ENCODE measurements at places on chromosomes 5 and 9.

DNA sequence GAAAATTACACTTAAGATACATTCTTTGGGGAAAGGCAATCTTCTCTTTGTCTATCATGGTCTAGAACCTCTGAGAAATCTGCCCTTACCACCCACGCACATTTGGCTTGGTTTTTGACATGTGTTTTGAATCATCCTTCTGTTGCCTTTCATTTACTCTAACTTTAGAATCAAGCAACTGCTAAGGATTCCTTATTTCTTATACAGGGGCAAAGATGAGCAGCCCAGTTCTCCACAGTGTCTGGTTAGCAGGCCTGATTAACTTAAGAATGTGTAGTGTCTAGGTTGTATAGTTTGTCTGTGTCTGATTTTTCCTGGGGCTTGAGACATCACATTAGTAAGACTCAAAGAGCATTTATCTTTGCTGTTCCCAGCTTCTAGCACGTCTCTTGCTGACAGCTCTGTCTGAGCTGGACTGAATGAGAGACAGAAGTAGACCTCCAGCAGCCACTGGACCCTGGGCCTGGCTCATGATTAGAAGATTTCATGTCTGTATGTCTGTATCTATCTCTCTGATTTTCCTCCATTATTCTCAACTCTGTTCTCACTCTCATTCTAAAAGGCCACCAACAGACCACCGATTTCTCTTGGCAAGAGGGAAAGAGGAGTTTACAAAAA is 31.8 kb upstream of the PCA3 start:
- no peak for DNase-seq

GRCh38 chr9:38164659-38165221 is 95.7 kb upstream of the SHB start:
- no peak for DNase-seq

- DNase-seq: no peak
Observed at GRCh38 chr9:136525841-136526499, 19.9 kb downstream of the NOTCH1 start.

DNA sequence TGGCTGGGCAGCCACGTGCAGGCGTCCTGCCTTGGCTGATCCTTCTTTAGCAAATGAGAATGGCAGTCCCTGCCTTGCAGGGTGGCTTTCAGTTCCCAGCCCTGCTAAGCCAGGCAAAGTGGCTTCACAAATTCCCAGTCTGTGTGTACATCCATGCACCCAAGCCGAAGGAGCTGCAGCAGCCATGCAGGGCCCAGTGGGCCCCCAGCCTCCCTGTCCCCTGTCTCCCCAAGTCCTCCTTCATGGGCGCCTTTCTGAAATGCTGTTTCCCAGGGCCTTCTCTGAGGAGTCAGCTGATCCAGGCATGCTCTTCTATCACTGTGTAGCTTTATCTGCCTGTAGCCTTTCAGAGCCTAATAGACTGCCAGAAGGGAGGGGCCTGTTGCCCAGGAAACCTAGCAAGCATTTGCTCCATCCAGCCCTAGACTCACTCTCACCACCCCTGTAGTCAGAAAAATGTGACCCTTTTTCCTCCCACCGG is 47.4 kb upstream of the SHC3 start:
- no peak for DNase-seq

DNA sequence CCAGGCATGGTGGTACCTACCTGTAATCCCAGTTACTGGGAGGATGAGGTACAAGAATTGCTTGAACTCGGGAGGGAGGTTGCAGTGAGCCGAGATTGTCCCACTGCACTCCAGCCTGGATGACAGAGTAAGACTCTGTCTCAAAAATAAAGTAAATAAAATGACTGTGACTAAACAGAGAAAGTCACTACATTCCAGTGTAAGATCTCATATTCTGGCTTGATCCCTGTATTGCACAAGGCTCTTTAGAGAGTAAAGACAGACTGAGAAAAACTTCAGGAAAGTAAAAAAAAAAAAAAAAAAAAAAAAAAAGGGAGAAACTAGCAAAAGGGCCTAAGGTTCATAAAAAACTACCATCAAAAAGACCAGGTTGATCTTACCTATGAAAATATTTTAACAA is 106.6 kb upstream of the PJA2 start:
- DNase-seq: no peak

- peak; percentile 5 for DNase-seq
Observed at GRCh38 chr9:128160603-128160987, 530 bp downstream of the BBLN start.

GRCh38 chr9:90611121-90611520 is 31.5 kb downstream of the DIRAS2 start:
- no peak for DNase-seq

DNA sequence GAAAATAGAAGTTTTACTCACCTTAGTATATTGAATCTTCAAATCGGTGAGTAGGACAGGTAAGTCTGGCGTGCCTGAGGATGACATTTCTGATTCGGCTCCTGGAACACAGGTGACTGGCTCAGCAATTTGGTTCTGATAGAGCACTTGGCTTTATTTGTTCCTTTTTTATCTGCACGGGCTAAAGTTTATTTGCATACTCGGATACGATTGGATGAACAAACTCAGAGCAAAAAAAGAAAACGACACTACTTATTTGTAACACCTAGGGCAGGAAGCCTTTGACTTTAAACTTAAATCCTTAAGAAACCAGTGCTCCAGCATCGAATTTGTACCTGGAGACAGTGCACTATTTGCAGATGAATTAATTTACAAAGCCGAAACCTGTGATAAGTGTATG is at the start of gene ALDH1A1:
TSS of gene ALDH1A1 (minus strand) at position 140 of the 400 bp plus-strand sequence. CDS start at position 87, 53 bp downstream.
- no peak for DNase-seq

DNA sequence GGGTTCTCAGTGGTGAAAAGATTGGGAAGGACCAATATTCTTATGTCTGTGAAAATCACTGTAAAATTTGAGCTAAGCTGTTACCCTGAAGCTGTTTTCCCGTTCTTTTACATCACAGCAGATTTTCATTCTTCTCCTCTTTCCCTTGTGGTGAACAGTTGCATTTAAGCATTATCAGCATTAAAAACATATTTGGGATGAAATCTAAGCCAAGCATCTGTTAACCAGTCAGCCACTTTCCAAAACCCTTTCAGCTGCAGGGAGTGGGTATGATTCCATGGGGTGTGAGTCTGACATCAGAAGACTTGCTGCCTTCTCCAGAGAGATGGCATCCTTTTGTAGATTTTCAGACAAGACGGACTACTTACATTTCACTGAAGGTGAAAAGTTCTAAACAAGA is 97.2 kb downstream of the TRIO start:
- no peak for DNase-seq

GRCh38 chr5:55188656-55189540 is 15.9 kb upstream of the CDC20B start:
- no peak for DNase-seq

DNA sequence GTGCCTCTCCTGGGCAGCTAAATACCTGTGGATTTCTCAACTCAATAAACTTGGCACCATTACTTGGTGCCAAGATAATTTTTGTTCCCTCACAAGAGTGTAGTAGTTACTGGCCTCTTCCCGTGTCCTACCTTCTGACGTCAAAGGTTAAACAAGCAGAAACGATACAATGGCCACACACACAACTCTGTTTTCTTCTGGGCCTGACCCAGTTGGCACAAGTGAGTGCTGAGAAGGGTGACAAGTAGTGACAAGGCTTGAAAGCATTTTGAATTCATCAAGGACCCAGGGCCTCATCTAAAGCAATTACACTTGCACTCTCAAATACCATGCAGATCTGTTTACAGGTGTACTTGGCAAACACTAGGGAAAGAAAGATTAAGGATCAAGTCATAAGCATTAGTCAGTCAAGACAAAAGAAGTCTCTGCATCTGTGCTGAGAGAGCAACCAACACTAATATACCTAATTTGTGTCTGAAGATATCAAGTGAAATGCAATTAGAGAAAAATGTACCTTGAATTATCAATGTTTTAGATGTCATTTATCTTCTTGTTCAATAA is 30.8 kb downstream of the RASEF start:
- DNase-seq: no peak

DNA sequence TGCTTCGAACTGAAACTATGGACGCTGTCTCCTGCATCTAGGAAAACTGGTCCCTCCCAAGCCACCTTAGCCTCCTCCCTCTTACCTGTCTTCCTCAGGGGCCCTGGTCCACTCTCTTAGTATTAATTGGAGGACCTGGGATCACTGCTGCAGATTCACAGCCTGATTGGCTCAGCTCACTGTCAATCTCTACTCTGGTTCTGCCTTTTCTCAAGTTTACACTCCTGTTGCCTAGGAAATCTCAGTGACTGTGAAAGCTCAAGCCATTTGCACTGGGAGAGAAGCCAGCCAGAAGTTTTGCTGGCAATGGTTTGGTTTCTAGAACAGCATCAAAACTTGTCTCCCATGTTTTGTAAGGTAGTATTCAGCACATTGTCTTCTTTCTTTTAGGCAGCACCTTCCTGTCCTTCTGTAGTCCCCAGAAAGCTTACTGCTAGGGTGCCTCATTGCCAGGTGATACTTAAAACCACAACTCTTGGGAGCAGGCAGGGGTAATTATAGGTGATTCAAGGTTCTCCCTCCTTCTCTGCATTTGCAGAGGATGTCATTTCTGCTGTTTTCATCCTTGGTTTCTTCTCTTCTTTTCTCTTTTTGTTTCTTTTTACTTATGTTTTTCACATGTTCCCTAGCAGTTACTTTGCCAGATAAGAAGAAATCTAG is at the start of gene CAPSL:
TSS of gene CAPSL (minus strand) at position 55 of the 660 bp plus-strand sequence. CDS start 17,502 bp downstream, outside the sequence.
- no peak for DNase-seq

DNA sequence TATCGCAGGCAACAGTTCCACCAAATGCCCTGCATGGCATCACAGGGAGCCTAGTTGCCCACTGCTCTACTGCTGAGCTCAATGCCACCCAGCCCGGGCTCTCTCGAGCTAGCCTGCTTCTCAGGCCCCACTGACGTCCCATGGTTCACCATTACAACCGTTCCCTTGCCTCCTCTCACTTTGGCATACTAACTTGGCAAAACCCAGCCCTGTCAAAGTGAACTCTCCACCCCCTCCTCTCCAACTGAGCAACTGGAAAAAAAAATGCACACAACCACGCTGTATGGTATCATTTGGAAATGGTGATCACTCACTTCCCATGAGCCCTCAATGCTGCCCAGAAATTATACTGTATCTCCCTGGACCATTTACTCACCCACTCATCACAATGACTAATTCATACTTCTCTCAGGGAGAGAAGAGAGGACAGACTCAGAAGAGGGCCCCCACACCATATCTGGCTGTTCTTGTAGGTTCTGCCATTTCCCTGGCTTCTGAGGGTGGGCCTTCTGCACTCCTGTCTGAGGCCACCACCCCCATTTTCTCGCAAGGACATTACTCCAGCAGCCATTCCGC is 51.4 kb upstream of the RARS1 start:
- DNase-seq: no peak

GRCh38 chr9:131618071-131618479 is 72.8 kb downstream of the PRRT1B start:
- no peak for DNase-seq

DNA sequence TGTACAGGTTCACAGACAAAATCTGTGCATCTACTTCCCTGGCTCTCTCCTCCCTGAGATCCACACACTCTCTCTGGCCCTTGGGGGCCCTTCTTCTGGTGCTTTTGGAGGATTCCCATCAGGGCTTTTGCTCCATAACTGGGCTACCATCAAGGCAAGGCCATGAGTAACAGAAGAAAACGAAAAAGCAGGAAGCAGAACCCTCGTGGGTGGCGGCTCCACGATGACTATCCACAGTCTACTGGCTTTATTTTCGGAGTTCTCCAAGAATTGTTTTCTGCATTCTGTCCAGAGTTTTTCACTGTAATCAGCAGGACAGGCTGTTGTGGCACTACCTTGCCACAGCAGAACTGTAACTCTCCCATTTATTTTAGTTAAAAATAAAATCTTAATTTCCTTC is 19.9 kb downstream of the PNPLA7 start:
- no peak for DNase-seq

DNA sequence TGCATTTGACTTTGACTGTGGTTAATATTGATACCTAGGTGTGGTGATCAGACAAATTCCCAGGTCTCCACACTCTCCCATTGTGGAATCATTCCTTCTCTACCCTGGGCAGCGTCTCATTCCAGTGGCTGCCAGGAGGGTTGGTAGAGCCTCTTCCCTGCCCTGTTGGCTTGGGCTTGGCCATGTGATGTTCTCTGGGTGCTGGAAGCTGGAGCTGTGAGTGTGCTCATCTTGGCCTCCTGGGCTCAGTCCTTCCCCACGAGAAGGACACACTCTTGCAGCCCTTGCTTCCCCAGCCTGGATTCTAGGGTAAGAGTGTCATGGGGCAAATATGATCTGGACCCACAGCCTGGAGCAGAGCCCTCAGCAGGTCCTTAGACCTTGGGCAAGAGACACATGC is 167.2 kb upstream of the IRX4 start:
- DNase-seq: no peak

- DNase-seq: no peak
Observed at GRCh38 chr5:152547202-152547601, 142.1 kb upstream of the NMUR2 start.

DNA sequence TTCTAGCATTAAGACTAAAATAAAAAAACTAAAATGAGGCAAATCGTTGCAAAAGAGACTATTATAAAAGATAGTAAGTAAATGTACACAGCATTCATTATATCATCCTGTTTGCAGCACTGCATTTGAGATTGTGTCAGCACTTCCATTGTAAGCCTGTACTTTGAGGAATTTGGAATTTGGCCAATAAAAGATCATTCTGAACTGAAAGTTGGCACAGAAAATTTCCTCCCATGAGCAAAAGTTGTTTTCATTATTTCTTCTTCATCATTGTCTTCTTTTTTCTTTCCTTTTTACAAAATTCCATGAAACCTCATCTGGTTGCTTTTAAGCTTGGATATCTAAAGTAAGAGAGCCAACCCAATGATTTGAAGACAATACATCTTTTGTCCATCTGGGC is 199.3 kb upstream of the ADAMTSL1 start:
- no peak for DNase-seq

DNA sequence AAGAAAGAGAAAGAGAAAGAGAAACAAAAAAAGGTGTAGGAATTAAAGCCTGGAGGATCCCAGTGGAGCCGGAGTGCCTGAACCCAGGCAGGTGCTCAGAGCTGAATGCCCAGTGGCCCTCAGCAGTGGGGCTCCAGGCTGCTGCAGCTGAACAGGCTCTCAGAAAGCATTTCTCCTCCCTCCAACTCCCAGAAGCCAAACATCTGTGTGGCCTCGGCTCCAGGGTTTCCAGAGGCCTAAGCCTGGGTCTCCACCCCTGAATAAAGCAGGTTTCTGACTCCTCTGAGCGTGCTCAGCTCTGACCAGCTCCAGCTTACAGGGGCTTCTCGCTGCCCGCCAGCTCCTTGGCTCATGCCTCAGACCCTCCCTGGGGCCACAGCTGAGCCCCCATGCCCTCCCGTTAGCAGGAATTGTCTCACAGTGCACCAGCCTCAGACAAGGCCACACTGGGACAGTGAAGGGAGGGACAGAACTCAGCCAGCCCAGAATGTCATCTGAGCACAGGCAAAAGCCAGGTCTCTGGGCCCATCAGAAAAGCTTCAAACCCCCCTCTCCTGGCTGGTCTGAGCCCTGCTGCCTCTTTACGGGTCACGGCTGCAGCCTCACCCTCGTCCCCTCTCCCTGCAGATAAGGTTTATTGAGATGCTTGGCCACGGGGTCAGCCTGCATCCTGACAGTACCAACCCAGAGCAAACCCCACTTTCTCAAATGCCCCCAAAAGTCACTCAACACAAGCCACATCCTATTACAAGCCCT is 114.4 kb upstream of the PPP1R26 start:
- DNase-seq: no peak

Data from CD4-positive, alpha-beta T cell treated with Interleukin-15 for 4 hours (primary cell).